ENCODE measurements at places on chromosomes 2 and 18.

DNA sequence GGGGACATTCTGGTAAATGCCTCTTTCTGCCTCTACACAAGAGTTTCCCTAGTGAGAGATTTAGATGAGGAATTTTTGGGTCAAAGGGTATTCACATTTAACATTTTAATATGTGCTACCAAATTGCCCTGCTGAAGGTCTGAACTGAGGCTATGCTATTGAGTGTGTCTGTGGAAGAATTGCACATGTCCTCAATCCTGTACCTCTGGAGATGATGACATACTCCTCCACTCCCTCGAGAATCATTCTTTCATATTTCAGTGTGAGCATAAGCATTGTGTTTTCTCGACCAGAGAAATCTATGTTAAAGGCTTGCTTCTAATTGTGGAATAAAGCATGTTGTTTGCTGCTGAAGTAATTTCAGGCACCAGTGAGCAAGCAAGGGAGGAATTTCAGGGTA lies 110.5 kb downstream of the TSN start:
- DNase-seq: no peak

GRCh38 chr2:176493226-176493825 lies 224.1 kb downstream of the MTX2 start:
- no peak for DNase-seq

- no peak for DNase-seq
These were observed 72.1 kb upstream of the GULP1 start for GRCh38 chr2:188219541-188219940.

- DNase-seq: no peak
These were observed 51.3 kb downstream of the C2orf76 start for GRCh38 chr2:119315241-119315925.

- no peak for DNase-seq
These were observed 165.2 kb downstream of the SH3BP4 start for GRCh38 chr2:235116885-235117492.
